Stimulated activated memory B cell treated with anti-CD40 and anti-IgM and Interleukin-4, amounts not matched to agents 10 μg/mL and 1 μg/mL and 100 μg/mL, for 72 hours (primary cell): ENCODE measurements at places on chromosomes 2 and 18.
A peak's percentile ranks its signal among the peaks of the same experiment; 100 is the strongest.

DNA sequence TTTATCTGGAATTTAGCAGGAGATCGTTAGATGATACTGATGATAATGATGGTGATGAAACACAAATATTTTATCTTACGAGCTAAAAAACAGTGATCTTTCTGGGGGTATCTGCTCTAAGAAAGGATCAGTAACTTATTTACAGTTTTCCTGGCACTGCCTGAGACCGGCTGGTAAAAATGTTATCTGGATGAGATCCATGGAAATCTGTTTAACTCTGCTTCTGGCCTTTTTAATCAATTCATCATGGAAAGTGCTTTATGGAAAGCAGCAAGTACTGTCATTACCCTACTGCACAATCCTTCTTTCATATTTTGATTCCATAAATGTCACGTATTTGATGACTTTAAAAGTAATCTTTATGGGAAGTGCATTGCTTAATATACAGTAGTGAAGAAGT is 612.7 kb upstream of the GCFC2 start:
- H3K4me1 ChIP-seq, result no peaks in the 10 kb centered on the region
- no peak overlapping the region for H3K4me3 ChIP-seq
- H3K27ac ChIP-seq, result no peak overlapping the region
- ATAC-seq, result no peak

GRCh38 chr2:36770542-36771287 is 74.2 kb downstream of the VIT start:
- peaks cover 25% of the 10 kb centered on the region for H3K27me3 ChIP-seq
- no peak overlapping the region for H3K4me3 ChIP-seq
- no peak overlapping the region for H3K27ac ChIP-seq
- no peak for ATAC-seq
- no peaks in the 10 kb centered on the region for H3K4me1 ChIP-seq

DNA sequence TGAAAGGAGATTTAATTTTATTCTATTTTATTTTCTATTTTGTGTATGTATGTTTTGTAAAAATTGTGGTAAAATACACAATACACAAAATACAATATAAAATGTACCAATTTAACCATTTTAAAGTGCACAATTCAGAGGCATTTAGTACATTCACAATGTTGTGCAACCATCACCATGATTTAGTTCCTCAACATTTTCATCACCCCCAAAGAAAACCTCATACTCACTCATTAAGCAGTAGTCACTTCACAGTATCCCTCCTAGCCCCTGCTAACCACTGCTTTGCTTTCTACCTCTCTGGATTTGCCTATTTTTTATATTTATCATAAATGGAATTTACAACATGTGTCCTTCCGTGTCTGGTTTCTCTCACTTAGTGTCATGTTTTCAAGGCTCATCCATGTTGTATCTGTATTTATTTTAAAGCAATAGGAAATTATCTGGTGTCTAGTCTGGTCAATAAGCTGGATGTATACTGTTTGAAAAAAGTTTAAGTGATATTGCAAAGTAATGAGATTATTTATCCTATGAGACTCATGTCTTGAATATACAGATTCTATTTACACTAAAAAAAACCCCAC is 77.9 kb upstream of the GLS start:
- no peak overlapping the region for H3K4me3 ChIP-seq
- H3K36me3 ChIP-seq, result no peaks in the 10 kb centered on the region
- no peaks in the 10 kb centered on the region for H3K27me3 ChIP-seq
- H3K4me1 ChIP-seq, result no peaks in the 10 kb centered on the region
- no peak for ATAC-seq
- no peak overlapping the region for H3K27ac ChIP-seq

DNA sequence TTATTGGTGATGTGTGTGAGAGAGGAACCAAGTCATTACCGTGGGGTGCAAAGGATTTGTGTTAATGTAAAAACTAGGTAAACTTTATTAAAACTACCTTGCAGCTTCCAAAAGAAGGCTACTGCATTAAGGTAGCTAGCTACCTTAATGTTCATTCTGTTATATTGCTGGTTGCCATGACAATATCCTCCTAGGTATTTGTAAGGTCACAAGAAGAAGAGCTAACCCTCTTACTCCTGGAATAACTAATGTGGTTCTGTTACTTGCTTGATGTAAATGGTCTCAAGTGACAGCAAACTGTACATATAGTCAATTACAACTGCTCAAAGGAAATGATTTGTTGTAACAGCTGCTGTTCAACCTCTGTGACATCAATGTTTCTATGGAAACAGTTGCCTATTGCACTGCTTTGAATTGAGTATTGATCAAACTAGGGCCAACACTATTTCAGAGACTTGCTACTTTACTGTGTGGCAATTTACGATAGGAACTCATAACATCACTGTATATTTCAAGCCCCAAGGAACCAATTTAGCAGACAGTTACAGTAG is 319.8 kb upstream of the HNRNPA3 start:
- H3K27ac ChIP-seq, result no peak overlapping the region
- no peak overlapping the region for H3K4me3 ChIP-seq
- ATAC-seq, result no peak
- H3K36me3 ChIP-seq, result no peaks in the 10 kb centered on the region
- no peaks in the 10 kb centered on the region for H3K4me1 ChIP-seq

GRCh38 chr2:220041447-220041846 is 414.0 kb downstream of the SLC4A3 start:
- no peaks in the 10 kb centered on the region for H3K36me3 ChIP-seq
- H3K27me3 ChIP-seq, result no peaks in the 10 kb centered on the region
- no peak overlapping the region for H3K4me3 ChIP-seq

GRCh38 chr18:76349067-76349715 is 145.9 kb downstream of the ZNF516 start:
- H3K4me3 ChIP-seq, result no peak overlapping the region
- peaks cover 19% of the 10 kb centered on the region for H3K27me3 ChIP-seq
- ATAC-seq, result no peak
- H3K27ac ChIP-seq, result no peak overlapping the region
- no peaks in the 10 kb centered on the region for H3K36me3 ChIP-seq

DNA sequence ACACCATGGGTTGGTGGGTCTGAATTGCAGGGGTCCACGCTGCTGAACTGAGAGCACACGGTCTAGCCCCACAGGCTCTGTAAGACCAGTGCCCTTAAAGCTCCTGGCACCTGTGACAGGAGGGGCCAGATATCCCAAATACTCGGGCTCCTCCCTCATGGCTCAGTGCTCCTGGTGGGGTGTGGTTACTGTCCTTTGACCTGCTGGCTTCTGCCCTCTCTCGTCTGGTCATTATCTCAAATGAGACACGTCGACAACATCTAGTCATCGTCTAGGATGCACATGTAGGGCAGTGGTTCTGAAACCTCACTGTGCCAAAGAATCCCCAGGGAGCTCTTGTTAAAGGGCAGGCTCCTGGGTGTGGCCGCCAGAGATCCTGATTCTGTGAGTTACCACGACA is 258.4 kb downstream of the LOXHD1 start:
- H3K36me3 ChIP-seq, result no peaks in the 10 kb centered on the region
- H3K27ac ChIP-seq, result no peak overlapping the region
- ATAC-seq, result no peak
- peaks cover 48% of the 10 kb centered on the region for H3K27me3 ChIP-seq

DNA sequence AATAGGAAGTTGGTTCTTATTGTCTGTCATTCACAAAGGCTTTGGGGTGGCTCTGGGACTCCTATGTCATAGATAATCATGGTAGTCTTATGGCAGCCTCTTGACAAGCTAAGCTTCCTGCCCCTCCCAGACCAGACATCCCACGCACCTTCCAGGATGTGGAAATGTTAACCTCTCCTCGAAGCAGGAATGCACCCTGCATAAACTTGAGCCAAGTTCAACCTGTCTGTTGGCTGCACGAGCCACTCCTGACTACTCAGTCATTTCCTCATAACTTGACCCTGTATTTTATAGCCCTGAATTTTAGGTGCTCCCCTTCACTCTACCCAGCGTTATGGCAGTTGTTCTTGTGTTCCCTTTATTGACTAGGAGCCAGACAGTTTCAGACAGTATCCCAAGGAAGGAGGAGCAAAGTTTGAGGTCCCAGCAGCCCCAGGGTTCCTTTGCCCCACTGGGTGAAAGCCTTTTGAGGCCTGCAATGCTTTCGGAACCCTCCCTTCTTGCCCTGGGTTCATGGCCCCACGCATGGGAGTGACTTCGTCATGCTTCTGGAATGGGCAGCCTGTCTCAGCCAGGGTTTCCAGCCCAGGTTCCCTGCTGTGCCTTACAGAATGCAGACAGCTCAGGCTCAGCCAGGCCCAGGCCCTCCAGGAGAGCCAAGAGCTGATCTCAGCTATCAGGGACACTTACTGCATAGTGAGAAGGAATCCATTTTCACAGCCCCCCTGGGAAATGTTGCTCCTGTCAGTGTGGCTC is 15.6 kb upstream of the INO80C start:
- peaks cover 5% of the 10 kb centered on the region for H3K36me3 ChIP-seq
- peak overlapping the region; percentile 56 for H3K27ac ChIP-seq
- ATAC-seq, result no peak
- H3K4me3 ChIP-seq, result no peak overlapping the region

GRCh38 chr2:218255446-218255845 is 5.4 kb upstream of the GPBAR1 start:
- H3K27me3 ChIP-seq, result no peaks in the 10 kb centered on the region
- H3K27ac ChIP-seq, result peak overlapping the region; percentile 77
- H3K4me1 ChIP-seq, result peaks cover 70% of the 10 kb centered on the region
- peaks cover 50% of the 10 kb centered on the region for H3K36me3 ChIP-seq

DNA sequence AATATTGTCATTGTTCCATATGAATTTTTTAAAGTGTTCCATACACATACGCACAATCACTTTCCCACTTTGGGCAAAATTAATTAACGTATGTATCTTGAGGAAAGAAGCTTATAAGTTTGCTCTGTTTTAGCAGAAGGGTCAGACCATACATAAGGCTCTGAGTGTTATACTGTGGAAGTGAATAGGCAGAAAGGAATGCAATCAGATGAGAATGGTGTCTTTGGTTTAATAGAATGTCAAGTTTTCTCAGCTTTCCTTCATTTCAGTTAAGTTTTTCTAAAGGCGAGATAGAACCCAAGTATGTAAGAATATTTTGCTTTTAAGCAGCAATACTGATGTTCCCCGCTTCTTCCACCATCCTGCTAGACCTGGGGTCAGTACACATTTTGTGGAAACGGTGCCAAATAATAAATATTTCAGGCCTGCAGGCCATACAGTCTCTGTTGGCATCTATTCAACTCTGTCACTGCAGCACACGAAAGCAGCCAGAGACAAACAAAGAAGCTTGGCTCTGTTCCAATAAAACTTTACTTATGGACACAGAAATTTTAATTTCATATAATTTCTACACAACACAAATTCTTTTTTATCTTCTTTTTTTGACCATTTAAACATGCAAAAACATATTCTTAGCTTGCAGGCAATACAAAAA is 100.6 kb downstream of the UPP2 start:
- H3K4me1 ChIP-seq, result peaks cover 18% of the 10 kb centered on the region
- no peak overlapping the region for H3K4me3 ChIP-seq
- ATAC-seq, result no peak
- no peaks in the 10 kb centered on the region for H3K27me3 ChIP-seq
- no peaks in the 10 kb centered on the region for H3K36me3 ChIP-seq
